ENCODE measurements at places on chromosomes 2 and 18.

DNA sequence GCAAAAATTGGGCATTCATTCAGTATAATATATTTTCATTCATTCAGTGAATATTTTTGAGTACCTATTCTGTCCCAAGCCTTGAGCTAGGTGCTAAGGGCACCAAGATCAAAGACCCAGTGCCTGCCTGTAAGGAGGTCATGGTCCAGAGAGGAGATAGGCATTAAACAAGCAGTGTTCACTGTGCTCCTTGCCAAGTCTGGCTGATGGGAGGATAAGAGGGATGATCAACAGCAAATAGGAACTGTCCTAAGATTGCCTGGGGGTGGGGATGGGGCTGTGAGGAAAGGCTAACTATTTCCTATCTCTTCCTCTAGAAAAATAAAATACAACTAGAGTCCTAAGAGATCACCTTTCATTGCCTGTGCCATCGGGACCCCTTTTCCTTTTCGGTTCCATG lies 60.4 kb downstream of the SETBP1 start:
- no peak for DNase-seq

- DNase-seq = no peak
These were observed 64.9 kb downstream of the PPP1R1C start for GRCh38 chr2:182050333-182051135.

GRCh38 chr2:85397925-85398331 lies 12.2 kb downstream of the CAPG start:
- no peak for DNase-seq

DNA sequence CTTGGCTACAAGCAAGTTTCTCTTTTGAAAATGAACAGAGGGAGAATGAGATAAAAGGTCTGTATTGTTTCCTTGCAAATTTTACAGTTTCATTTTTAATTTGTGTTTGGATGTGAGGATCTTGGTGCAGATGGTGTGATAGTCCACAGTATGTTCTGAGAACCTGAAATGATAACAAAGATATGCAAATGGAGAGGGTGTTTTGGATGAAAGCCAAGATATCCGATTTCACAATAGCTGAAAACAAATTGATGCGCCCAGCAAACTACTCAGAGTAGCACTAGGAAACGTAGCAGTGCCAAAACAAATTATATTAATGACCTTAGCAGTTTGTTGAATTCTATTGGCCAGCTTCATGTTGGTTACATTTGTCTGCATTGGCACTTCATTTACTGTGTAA lies 683.5 kb downstream of the TMEM182 start:
- DNase-seq = no peak

- no peak for DNase-seq
These were observed 186.1 kb downstream of the CTIF start for GRCh38 chr18:48724939-48725338.

GRCh38 chr2:212905640-212906201 lies 245.7 kb downstream of the IKZF2 start:
- DNase-seq = no peak

GRCh38 chr2:197265036-197265435 lies 45.5 kb downstream of the ANKRD44 start:
- no peak for DNase-seq
